Stimulated activated CD4-positive, alpha-beta T cell treated with anti-CD3 and anti-CD28 coated beads, Interleukin-12 subunit alpha, Interleukin-12 subunit beta, amount 100 ng/mL, for 24 hours (primary cell): ENCODE measurements at places on chromosomes 7 and 10.

GRCh38 chr10:77700086-77700485 is 62.5 kb upstream of the KCNMA1 start:
- no peak for DNase-seq

DNA sequence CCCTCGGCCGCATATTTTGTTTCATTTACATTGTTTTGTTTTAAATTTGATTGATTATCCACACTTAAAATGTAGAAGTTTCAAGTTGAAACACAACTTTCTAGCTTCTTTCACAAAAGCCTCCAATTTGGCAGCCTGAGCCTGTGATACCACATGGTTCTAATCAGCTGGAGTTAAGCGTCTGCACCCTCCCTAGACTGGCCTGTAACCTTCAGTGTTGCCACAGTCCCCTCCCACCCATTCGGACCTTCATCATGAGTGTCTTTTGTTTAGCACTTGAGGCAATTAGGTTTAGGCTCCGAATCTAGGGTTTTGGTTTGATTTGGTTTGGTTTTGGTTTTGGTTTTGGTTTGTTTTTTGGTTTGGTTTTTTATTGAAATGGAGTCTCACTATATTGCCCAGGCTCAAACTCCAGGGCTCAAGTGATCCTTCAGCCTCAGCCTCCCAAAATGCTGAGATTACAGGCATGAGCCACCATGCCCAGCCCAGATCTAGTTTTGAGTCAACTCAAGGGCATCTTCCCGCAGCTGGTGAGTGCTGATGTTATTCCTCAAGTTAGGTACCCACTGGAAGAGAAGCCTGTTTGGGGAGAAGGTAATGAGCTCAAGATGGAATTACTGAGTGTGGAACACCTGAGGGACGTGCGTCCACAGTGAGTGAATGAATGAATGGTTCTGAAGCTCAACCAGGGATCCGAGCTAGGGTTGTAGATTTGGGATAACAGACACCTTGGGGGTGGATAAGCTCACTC is 201.4 kb downstream of the HECW1 start:
- no peak for DNase-seq

DNA sequence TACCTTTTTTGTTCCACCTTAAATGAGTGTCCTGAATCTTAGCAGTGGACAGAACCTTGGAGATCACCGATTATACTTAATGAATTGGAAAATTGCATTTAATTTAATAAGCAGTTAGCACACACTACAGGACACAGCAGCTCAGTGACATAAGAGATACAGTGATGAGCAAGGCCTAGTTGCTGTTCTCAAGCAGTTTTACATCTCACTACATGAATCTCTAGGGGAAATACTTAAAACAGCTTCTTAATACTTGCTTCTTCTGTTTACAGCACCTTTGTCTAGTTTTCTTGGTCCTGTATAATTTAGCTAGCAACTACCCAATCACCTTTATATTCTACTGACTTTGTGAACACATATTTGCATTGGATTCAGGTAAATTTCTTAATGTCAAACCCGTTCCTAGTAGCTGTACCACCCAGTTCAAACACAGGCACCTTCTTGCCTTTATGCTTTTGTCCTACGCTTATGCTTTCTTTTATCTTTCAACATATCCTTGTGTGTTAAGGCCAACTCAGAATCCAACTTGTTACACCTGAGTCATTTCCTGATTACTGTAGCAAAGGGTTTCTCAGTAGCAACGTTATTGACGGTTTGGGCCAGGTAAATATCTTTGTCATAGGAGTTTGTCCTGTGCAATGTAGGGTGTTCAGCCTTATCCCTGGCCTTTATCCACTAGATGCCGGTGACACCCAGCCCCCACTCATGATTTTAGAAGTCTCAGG is 1.8 kb downstream of the STAM start:
- DNase-seq: no peak

- no peak for DNase-seq
These were observed 781.0 kb upstream of the LRRN3 start for GRCh38 chr7:110309941-110310340.

- DNase-seq: no peak
These were observed 69.0 kb upstream of the RSBN1L start for GRCh38 chr7:77627309-77627676.

GRCh38 chr10:18308600-18308999 is 168.4 kb downstream of the CACNB2 start:
- DNase-seq: no peak

- no peak for DNase-seq
These were observed 23.6 kb upstream of the ING3 start for GRCh38 chr7:120926943-120927346.

- DNase-seq: no peak
These were observed 267.9 kb upstream of the LRGUK start for GRCh38 chr7:133859231-133859630.

DNA sequence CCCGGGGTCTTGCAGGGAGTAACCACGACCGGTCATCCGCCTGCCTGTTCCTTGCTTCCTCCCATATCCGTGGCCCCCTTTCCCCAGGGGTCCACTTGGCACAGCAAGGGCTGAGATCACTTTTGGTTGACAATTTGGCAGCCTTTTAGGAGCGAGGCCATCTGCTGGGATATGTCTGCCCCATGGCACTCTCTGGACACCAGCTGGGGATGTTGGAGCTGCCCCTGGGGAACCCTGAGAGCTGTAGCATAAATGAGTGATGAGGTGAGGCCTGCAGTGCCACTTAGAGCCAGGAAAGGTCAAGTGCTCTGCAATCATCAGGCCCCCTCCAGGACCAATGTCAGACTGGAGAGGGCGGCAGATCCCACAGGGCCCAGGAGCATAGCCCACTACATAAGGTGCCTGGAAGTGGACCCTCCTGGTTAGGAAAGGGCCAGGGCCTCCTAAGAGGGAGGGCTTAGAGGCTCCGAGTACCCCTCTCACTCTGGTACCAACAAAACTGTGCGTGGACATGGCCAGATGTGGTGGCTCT is 92.1 kb downstream of the HIP1 start:
- DNase-seq: no peak
